Activated CD8-positive, alpha-beta T cell treated with anti-CD3 and anti-CD28 coated beads, Interleukin-2, amount 10 ng/mL, durations not matched to agents 7 days and 5 days (primary cell): ENCODE measurements at places on chromosomes 5 and 9. TPM values are rescaled to one million over a fixed set of nuclear protein-coding genes. Genes with fewer than 3 reads are reported as not detected.

PLAC8L1 gene
- total RNA-seq, result not detected

- no peak overlapping the region for H3K4me3 ChIP-seq
- H3K27me3 ChIP-seq, result peaks cover 37% of the 10 kb centered on the region
- no peak for DNase-seq
- peaks cover 15% of the 10 kb centered on the region for H3K4me1 ChIP-seq
- no peak overlapping the region for H3K27ac ChIP-seq
- no peaks in the 10 kb centered on the region for H3K36me3 ChIP-seq
These were observed 8.6 kb upstream of the ANKRD33B start for GRCh38 chr5:10555277-10555684.

DNA sequence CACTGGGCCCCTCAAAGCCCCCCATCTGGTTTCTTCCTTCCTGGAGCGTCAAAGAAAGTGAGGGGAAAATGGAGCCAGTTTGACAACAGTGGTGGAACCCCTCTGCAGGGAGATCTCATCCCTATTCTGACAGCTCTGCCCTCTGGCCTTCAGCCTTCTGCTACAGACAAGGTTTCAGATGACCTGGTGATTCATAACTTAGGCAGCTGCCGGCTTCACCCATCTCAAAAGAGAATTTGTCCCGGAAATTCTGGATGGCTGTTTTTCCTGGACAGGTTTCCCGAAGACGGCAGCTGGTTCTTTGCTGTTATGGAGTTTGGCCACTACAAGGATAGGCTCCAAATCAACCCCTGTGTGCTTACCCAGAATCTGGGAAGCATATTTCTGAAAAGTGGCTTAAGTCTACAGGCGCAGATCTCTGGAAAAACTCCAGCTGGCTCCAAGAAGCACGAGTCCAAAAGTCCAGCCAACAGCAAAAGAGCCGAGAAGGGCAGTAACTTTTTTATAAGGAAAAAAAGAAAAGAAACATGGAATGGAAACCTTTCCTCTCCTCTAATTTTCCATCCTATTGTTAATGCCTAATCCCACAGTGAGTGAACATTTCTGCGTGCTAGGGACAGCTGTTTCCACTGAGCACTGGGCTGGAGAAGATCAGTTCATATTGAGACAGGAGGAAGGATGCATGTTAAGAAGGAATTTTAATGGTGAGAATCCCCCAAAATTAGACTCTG, 54.5 kb downstream of the ZNF366 start:
- H3K36me3 ChIP-seq, result no peaks in the 10 kb centered on the region
- no peak overlapping the region for H3K4me3 ChIP-seq
- no peaks in the 10 kb centered on the region for H3K27me3 ChIP-seq
- no peaks in the 10 kb centered on the region for H3K4me1 ChIP-seq

CDC26 gene
- 26.1 TPM for total RNA-seq

GRCh38 chr5:36607838-36608783, 1.7 kb downstream of the SLC1A3 start:
- DNase-seq, result no peak
- no peak overlapping the region for H3K27ac ChIP-seq
- H3K4me3 ChIP-seq, result no peak overlapping the region

AIF1L gene
- total RNA-seq, result 0.29 TPM

- no peak for DNase-seq
- no peaks in the 10 kb centered on the region for H3K27me3 ChIP-seq
- no peaks in the 10 kb centered on the region for H3K36me3 ChIP-seq
- H3K27ac ChIP-seq, result no peak overlapping the region
- H3K4me3 ChIP-seq, result no peak overlapping the region
These were observed 316.7 kb upstream of the CDH12 start for GRCh38 chr5:23169660-23170416.

GRCh38 chr9:101859620-101860019, 121.2 kb upstream of the GRIN3A start:
- H3K27me3 ChIP-seq, result no peaks in the 10 kb centered on the region
- H3K4me1 ChIP-seq, result no peaks in the 10 kb centered on the region
- no peak for DNase-seq
- H3K27ac ChIP-seq, result no peak overlapping the region

GRCh38 chr9:26346942-26347477, 545.6 kb downstream of the CAAP1 start:
- H3K36me3 ChIP-seq, result no peaks in the 10 kb centered on the region
- H3K4me3 ChIP-seq, result no peak overlapping the region
- DNase-seq, result no peak

- no peak overlapping the region for H3K27ac ChIP-seq
- no peak for DNase-seq
- no peaks in the 10 kb centered on the region for H3K4me1 ChIP-seq
- H3K4me3 ChIP-seq, result no peak overlapping the region
- H3K36me3 ChIP-seq, result no peaks in the 10 kb centered on the region
- H3K27me3 ChIP-seq, result peaks cover 27% of the 10 kb centered on the region
These were observed 67.8 kb downstream of the NRG2 start for GRCh38 chr5:139975306-139975705.

- peaks cover 12% of the 10 kb centered on the region for H3K4me1 ChIP-seq
- H3K36me3 ChIP-seq, result no peaks in the 10 kb centered on the region
- no peak for DNase-seq
- H3K27ac ChIP-seq, result no peak overlapping the region
- H3K4me3 ChIP-seq, result no peak overlapping the region
- H3K27me3 ChIP-seq, result peaks cover 6% of the 10 kb centered on the region
These were observed 46.4 kb upstream of the CHD1 start for GRCh38 chr5:98975223-98975622.

CREBRF gene
- 8.7 TPM for total RNA-seq

DNA sequence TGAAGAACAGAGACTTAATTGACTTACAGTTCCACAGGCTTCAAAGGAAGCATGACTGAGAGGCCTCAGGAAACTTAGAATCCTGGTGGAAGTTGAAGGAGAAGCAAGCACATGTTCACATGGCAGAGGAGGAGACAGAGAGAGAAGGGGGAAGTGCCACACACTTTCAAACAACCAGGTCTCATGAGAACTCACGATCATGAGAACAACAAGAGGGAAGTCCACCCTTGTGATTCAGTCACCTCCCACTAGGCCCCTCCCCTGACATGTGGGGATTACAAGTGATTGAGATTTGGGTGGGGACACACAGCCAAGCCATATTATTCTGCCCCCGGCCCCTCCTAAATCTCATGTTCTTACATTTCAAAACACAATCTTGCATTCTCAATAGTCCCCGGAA, 19.5 kb downstream of the NR3C1 start:
- no peak overlapping the region for H3K27ac ChIP-seq
- no peak for DNase-seq
- no peak overlapping the region for H3K4me3 ChIP-seq

GRCh38 chr5:56100439-56101176, 105.8 kb upstream of the IL6ST start:
- H3K27me3 ChIP-seq, result no peaks in the 10 kb centered on the region
- peak overlapping the region; percentile 74 for H3K27ac ChIP-seq
- peaks cover 32% of the 10 kb centered on the region for H3K4me1 ChIP-seq
- H3K4me3 ChIP-seq, result no peak overlapping the region
- no peak for DNase-seq

- H3K27ac ChIP-seq, result no peak overlapping the region
- no peaks in the 10 kb centered on the region for H3K36me3 ChIP-seq
- no peak overlapping the region for H3K4me3 ChIP-seq
- DNase-seq, result no peak
- H3K4me1 ChIP-seq, result no peaks in the 10 kb centered on the region
These were observed 134.6 kb downstream of the RAB3C start for GRCh38 chr5:58717303-58718007.
